Uterus (tissue), 4 donors: ENCODE measurements at places on chromosomes 11 and 22.

GRCh38 chr22:48841881-48842582, 985.6 kb downstream of the BRD1 start:
- no peak for DNase-seq

GRCh38 chr22:47233316-47234243, 471.1 kb downstream of the TBC1D22A start:
- no peak for DNase-seq

- DNase-seq = no peak
Measured at GRCh38 chr11:69367211-69367964, 73.4 kb downstream of the MYEOV start.

GRCh38 chr11:14079011-14079410, 116.5 kb downstream of the SPON1 start:
- no peak for DNase-seq

DNA sequence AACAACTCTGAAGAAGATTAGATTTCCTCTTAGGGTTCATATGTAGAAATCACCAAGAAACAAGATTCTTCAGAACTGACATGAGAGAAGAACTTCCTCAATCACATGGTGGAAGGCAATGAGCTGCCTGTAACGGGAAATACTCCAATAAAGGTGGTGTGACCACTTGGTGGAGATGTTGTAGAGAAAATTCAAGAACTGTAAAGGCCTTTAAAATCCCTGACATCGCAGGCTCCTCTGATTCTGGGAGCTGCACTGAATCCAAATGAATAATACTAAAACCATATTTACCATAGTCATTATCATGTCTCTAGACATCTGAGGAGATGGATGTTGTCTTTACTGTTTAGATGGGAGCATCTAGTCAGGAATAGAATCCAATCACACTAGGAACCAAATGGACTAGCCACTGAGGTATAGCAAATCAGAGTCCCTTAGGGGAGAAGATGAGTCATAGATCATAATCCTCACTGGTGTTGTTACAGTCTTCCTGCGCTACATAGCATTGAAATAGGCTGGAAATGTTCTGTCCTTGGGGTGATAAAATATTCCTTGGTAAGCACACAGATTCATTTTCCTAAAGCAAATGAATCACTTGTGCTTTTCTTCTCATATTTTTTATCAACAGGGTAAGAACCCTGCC, 321.6 kb upstream of the TENM4 start:
- DNase-seq = no peak

DNA sequence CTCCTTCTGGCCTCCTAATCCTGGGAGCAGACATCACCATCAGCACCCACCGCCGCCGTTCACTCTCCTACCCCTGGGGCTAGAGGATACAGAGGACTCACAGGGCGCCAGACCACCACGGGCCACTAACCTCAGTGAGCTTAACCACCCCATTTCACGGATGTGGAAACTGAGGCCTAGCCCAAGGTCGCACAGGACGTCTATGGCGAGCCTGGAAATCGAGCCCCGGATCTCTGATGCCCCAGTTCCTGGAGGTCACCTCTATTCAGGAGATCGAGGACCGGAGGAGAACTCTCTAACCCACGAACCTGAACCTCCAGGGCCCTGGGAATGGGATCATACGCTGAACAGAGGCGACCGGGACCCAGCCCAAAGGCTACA, 349 bp downstream of the TIMM10 start:
- DNase-seq = no peak

DNA sequence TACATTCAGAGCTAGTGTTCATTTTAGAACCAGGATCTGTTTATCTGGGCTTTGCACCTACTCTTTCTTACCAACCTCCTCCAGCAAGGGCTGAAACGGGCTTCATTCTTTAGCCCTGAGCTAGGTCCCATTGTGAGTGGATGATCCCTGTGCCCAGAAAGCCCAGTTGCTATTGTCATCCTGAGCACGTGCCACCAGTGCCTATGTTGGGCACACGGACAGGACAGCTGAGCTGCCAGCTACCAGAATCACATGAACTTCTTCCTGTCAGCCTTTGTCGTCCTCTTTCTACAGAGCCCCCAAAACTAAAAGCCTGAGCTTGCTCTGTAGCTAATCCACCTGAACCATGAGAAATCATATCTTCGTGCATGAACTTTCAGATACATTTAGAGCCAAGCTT, 74.4 kb upstream of the NTM start:
- no peak for DNase-seq
